ENCODE measurements at places on chromosomes 5 and 9. TPM values are rescaled to one million over a fixed set of nuclear protein-coding genes. Genes with fewer than 3 reads are reported as not detected.
A peak's percentile ranks its signal among the peaks of the same experiment; 100 is the strongest.

The RAD23B gene
- 62.8 TPM for total RNA-seq

GRCh38 chr9:31839273-31839672, 545.2 kb upstream of the ACO1 start:
- DNase-seq: no peak

The FBXL7 gene
- total RNA-seq: 4.7 TPM

DNA sequence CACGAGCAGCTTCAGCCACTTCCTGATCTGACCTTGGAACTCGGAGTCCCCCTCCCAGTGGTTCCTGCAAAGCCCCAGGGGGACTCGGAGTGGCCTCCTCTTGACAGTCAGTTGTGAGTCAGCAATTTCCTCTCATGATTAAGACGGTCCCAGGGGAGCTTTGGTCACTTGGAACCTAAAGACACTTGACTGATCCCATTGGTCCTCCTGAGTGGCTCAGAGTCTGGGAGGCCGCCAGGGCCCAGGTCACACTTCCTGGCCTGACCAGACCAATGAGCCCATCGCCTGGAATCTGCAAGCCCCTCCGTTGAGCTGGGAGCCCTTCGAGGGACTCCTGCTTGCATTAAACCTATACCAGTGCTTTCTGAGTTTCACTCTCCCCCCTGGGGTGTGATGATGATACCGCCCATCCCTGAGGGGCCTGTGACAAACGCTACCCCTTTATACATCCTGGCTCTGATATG, 29.1 kb downstream of the TSPAN17 start:
- no peak for DNase-seq

DNA sequence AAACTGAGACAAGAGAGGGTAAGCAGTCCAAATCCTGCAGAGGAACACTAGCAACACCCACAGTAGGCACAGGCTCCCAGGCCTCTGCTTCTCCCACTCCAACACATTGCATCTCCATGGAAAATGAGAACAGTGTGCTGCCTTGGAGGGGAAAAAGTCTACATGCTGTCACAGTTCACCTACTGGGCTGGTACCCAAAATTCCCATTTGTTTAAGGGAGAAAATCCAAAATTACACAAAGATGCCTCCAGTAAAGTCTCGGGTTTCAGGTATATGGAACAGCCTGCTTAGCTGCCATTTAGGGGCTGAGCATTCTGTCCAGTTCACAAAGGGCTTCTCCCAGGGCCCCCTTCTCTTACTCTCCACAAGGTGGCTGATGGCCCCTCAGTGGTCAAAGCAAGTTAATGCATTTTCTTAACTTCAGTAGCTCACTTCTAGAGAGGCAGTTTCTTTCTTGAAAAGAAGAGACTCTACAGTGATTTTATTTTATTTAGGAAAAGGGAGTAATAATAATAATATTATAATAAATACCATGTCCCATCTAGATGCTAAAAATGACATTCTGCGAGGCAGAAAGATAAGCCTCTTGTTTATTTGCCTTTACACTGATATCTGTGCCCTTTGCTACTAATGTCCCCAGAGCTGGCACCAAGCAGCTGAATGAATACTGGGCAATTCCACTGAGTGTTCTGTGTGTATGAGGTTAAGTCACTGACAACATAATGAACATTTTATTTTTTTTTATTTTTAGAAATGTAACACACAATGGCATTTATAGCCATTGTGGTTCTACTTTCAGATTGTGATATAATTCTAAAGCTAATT, 89.4 kb downstream of the RGS7BP start:
- DNase-seq: no peak

GRCh38 chr5:137310051-137310730, 188.9 kb downstream of the SPOCK1 start:
- peak; percentile 73 for DNase-seq

- no peak for DNase-seq
These were observed 10.1 kb upstream of the GRIA1 start for GRCh38 chr5:153480401-153480800.

DNA sequence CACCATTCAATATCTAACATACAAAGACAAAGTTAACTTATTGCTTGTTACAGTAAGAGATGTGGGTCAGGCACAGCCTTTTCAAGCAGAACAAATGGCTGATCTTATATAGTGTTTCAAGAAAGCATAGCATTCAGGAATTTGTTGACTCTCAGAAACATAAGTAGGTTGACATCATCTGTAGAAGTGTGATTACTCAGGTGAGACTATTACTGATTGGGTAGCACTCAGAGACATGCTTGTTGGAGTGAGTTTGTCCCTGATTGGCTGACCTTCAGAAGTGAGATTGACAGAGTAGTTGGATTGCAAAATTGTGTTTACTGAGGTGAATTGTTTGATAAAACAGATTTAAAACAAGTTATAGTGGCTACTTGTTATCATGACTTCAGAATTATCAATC, 30.7 kb upstream of the TNPO1 start:
- no peak for DNase-seq

DNA sequence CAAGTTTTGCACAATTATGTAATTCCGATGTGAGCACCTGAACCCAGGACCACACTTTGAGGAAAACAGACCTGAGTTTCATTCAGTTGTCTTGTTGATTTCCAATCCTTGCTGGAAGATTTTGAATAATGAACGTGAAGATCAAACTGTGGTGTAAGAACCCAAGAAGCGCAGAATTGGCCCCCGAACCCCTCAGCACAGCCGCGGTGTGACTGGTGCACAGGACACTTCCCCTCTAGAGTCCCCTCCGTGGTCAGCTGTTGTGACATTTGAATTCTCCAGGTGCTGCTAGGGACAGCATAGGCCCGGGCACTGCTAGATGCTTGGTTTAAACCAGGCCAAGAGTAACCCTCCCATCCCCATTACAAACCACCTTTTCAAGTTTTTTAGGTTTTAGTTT, 1.7 kb downstream of the BRD3OS start:
- no peak for DNase-seq

The PLPP7 gene
- total RNA-seq: 2.2 TPM

GRCh38 chr9:88747768-88748167, 212.8 kb downstream of the NXNL2 start:
- DNase-seq: no peak

- DNase-seq: no peak
These were observed 127.5 kb upstream of the IRX4 start for GRCh38 chr5:2009986-2010914.

The CYSRT1 gene
- 0.17 TPM for total RNA-seq

The PCDHB5 gene
- total RNA-seq: 0.63 TPM

- DNase-seq: no peak
These were observed 54.4 kb upstream of the ASS1 start for GRCh38 chr9:130390390-130390789.

- no peak for DNase-seq
These were observed 8.0 kb downstream of the BRD3 start for GRCh38 chr9:134059661-134060395.

DNA sequence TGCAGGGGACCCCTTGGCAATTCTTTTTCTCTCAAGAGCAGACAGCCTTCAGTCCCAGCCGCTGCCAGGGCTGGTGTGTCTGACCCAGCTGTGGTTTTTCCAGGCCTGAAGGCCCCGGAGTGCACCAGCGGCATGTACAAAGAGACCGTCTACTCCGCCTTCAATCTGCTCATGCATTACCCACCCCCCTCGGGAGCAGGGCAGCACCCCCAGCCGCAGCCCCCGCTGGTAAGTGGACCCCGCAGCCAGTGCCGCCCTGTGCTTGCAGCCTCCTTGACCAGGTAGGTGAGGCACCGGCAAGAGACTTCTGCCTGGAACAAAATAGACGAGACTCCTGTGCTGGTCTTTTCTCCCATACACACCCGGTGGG, 1.3 kb downstream of the TCF7 start:
- no peak for DNase-seq

- DNase-seq: no peak
These were observed 586.9 kb upstream of the BRINP1 start for GRCh38 chr9:119956111-119956510.

The CATSPER3 gene
- 0.29 TPM for total RNA-seq

DNA sequence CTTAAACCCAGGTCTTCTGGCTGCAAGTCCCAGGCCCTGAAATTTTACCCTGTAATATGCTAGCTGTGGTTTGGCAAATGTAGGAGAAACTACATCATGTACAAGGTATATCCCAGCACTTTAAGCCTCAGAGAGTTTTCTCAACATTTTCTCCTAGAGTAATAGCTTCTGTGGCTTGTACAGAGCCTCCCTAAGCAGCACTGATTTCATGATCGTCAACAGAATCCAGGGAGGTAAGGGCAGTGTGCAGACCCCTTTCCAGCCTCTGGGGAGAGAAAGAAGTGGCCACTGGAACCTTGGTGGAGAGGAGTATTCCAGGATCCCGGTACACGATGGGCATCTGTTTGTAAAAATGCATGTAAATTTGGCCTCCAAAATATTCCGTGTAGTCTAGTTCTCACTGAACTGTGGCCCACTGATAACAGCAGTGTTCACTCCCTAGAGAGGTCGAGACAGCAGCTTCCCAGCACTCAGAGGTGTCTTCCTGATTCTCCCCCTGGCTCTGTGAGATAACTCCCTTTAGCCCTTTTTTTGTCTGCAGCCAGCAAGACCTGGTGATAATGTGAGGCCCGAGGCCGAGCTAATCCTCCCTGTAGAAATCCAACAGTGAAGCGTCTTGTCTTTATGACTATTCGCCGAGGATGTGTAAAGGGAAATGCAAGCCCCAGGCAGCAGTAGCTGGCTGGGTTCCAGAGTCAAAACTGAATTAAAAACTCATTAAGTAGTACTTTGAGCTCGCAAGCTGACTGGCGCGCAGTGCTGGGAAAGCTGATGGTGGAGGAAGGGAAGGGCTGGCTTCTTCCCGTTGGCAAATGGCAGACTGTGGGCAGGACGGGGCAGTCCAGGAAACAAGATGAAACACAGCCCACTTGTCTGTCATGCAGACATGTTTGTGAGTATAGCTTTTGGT, 59.0 kb downstream of the MAP1B start:
- no peak for DNase-seq

The SMIM33 gene
- total RNA-seq: not detected

The ACTBL2 gene
- total RNA-seq: 2.2 TPM

DNA sequence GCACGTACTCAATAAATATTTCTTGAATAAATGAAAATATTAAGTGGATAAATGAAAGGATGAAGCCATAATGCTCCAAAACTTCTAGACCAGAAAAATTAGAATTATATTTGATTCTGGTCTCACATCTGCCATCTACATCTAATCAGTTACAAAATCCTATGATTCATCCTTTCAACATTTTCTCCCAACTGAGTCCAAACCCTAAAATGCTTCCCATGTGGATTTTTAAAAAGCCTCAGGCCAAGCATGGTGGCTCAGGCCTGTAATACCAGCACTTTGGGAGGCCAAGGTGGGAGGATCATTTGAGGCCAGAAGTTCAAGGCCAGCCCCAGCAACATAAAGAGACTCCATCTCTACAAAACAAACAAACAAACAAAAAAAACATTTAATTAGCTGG, 31.6 kb upstream of the FST start:
- no peak for DNase-seq

- no peak for DNase-seq
These were observed 55.1 kb upstream of the OTULINL start for GRCh38 chr5:14526493-14526892.

- no peak for DNase-seq
These were observed 498.6 kb upstream of the GRIN3A start for GRCh38 chr9:102237094-102237493.

DNA sequence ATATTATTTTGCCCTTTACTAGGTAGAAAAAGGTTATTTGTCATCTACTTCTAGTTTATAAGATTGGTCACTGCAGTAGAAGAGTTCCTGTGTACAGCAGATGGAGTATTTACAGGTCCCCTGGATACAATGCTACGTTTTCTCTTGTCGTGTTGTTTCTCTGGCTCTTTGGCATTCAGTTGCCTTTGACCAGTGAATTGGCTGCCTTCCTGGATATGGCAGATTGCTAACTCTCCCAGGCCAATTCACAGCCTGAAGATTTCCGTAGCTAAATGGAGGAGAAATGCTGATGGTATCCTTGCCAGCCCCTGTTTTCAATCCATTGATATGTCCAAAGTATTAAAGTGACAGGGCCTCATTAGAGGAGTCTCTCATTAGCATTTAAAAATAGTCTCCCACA, 32.5 kb upstream of the GNAQ start:
- DNase-seq: no peak

DNA sequence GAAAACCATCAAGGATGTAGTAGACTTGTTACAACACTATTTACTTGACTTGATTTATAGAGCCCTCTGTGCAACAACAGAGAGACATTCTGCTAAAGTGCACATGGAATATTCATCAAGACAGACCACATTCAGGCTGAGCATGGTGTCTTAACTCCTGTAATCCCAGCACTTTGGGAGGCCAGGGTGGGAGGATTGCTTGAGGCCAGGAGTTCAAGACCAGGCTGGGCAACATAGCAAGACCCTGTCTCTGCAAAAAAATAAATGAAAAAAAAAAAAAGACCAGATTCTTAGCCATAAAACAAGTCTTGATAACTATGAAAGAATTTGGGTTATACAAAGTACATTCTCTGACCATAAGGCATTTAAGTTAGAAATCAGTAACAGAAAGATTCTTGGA, 25.3 kb downstream of the DENND4C start:
- DNase-seq: no peak

The CCDC69 gene
- total RNA-seq: 3.0 TPM

The FUT7 gene
- not detected for total RNA-seq

The C5orf52 gene
- not detected for total RNA-seq

DNA sequence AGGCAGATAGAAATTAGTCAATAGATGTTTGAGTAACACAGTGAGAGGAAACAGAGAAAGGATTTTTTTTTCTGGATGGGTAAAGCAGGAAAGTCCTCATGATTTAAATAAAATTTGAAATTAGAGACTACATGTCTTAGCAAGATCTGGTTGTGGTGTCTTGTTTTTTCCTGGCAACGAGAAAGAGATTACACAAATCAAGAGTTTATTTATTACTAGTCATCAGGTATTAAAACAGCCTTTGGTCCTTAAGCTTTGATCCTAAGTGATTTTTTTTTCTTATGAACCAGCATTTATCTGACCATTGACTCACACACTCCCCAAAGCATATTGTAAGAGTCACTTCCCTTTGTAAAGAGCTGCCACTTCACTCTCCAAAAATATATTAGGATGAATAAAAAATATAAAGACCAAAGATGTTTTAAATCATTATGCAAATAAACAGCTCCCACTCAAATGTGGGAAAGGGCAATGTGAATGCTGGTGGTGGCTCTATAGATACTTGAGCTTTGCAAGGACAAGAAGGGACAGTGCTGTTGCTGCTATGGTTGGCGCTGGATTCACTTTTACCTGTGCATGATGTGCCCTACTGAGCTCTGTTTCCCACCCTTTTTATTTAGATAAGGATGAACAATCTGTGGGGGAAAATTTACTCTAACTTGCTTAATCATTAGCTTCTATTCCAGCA, 1726.5 kb downstream of the MAT2B start:
- no peak for DNase-seq

The SHB gene
- 43.8 TPM for total RNA-seq

The CDC25C gene
- 17.6 TPM for total RNA-seq

The PCAT7 gene
- total RNA-seq: not detected

- no peak for DNase-seq
These were observed 6.0 kb downstream of the PUM3 start for GRCh38 chr9:2837915-2838314.

The CNTLN gene
- 5.6 TPM for total RNA-seq

DNA sequence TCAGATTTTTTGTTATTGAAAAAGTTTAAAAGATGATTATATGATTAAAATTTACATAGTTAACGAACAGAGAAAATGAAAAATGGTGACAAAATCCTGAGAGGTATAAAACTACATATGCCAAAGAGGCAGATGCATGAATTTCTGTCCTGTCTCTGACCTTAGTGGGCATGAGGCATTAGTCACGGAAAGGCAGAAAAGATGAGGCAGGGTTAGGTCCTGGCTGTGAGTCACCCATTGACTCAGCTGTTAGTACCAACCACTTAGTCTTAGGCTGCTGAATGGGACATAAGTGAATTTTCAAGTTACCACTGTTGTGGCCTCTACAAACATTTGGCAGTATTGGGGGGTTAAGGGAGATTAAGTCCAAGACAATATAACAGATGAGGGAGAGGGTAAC, 33.1 kb downstream of the RASA1 start:
- peak; percentile 78 for DNase-seq

Data from epithelial cell of proximal tubule (primary cell).